ENCODE measurements at places on chromosomes 6 and 20.

DNA sequence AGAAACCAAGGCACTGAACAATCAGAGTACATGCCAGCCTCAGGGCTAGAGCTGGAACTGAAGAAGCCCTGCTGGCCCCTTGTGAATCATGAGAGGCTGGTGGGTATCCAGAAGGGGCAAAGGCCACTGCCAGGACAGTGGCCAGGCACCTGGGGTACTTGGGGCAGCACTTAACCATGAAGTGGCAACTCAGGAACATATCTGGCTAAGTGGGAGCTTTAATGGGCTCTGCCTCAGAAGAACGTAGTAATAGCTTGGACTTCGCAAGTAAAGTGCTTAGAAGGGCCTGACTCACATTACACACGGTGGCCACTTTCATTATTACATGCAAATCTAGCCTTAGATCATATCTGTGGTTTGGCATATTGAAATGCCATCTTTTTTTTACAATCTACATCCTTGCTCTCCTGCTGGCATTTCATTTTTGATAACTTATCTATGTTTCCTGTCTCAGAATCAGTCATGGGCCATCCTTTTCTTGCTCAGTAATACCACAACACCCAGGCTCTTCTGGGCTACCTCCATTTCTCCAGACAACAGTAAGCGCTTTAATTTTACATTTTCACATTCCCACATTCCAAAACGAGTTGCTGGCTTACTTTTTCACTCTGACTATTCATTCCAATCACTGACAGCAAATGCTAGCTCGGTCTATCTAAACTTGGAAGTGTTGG, 21.6 kb downstream of the NAPB start:
- no peak for DNase-seq

DNA sequence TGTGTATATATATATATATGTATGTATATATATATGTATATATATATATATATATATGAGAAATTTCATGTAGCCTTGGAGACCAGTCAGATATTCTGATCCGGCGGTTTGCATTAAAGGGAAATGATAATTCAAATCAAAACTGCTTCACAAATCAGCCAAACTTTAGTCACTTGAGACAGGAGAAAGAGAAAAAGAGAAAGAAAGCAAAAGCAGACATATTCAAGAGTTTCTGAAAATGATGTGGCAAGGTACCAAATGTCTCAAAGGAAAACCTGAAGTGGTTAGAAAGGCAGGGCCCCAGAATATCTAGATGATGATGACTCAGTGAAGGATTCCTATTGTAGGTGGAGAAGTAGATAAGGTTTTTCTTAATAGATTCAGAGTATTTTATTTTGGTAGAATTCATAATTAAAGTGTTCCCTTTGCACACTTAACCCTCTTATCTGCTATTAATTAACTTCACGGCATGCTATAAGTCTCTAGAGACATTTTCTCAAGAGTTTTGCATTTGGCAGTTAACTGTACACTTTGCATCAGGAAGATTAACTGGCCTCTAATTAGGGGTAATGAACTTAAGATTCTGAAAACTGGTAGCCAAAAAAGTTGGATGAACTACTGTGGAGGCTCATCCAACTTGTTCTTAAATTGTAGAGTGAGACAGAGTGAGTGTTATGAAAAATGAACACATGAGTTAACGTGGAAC, 50.1 kb upstream of the ASF1A start:
- no peak for DNase-seq

- DNase-seq, result no peak
Measured at GRCh38 chr20:8427419-8428040, 295.5 kb downstream of the PLCB1 start.

- DNase-seq, result no peak
Measured at GRCh38 chr20:55667955-55668354, 337.4 kb downstream of the CBLN4 start.

GRCh38 chr6:158373214-158373613, 60.9 kb downstream of the TULP4 start:
- no peak for DNase-seq

DNA sequence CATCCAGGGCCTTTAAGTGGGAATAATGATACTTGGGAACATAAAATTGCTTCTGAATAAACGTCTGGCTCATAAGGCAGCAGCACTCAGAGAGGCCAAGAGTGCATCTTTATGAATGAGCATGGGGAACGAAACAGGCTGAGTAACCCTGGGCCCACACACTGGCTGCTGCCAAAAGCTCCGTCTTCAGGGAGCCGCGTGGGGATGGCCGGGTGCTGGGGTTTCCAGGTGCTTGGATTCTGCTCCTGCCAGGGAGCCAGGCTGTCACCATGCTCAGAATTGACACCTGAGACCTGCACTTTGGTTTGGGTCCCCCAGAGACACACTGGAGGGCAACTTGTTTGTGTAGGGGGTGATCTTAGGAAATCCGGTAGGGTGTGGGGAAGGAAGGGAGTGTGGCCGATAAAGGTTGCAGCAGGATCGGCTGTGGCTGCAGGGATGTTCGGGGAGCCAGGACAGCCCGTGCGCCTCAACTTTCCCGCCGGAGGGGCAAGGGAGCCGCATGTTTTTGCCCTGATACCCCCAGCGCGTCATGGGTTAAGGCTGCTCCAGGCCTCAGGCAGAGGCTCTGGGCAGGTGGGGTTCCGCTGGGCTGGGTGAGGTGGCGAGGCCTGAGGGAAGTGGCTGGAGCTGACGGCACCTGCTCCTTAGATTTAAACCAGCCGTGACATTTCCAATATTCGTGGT, 101.8 kb downstream of the YTHDF1 start:
- DNase-seq, result no peak

DNA sequence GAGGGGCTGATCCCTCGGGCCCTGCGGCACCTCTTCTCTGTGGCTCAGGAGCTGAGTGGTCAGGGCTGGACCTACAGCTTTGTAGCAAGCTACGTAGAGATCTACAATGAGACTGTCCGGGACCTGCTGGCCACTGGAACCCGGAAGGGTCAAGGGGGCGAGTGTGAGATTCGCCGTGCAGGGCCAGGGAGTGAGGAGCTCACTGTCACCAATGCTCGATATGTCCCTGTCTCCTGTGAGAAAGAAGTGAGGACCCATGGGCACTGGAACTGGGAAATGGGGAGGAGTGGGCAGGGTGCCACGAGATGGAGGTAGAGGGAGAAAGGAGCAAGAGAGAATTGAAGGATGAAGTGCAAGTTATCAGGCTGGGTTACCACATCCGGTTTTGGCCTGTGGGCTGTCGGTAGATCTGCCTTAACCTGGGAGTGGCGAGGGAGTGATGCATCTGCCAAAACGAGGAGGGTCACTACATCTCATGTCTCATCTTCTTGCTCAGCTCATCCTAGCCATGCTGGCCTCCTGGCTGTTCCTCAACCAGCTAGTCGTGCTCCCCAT, 5.4 kb upstream of the PHF1 start:
- no peak for DNase-seq

GRCh38 chr20:62696434-62696957, 12.1 kb upstream of the NTSR1 start:
- DNase-seq, result no peak

DNA sequence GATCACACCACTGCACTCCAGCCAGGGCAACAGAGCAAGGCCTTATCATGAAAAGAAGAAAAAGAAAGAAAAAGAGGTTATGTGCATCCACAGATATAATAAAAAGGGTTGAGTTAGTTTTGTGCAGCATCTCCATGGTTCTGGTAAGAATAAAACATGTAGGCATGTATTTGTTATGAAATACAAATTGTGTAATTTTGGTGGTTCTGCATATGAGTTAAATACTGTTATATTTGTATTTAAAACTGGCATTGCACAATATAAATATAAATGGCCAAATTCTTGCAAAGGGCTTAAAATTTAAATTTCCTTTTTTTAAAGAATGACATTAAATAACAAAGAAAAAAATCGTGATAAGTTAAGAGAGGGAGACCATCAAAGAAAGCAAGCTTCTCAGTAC, 159.1 kb upstream of the PREP start:
- no peak for DNase-seq

DNA sequence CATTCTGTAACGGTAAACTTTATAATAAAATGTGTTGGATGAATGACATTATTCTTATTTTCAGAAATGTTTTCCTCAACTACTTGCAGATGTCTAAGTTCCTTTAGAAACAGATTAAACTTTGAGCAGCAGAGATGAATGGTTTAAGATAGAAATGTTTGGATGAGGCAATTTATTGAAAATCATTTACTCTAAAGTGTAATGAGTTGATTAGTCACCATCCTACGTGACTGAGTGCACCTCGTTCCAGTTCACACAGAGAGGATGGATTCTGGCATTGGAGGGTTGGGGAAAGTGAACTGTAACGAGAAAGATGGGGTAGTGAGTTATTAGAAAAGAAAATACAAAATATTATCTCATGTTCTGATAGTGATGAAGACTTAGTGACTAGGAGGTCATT, 28.7 kb downstream of the SMPDL3A start:
- DNase-seq, result no peak

DNA sequence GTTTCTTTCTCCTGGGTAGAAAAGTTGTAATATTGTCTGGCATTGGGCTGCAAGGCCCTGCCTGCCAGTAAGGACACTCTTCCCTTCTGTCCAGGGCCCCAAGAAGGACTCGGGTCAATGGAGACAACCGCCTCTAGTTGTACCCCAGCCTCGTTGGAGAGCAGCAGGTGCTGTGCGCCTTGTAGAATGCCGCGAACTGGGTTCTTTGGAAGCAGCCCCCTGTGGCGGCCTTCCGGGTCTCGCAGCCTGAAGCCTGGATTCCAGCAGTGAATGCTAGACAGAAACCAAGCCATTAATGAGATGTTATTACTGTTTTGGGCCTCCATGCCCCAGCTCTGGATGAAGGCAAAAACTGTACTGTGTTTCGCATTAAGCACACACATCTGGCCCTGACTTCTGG, 37.0 kb downstream of the PLCG1 start:
- DNase-seq, result no peak

GRCh38 chr6:89793586-89793985, 26.0 kb downstream of the MDN1 start:
- no peak for DNase-seq

All from esophagus squamous epithelium (tissue), 5 donors.